NCI-H2081 (cell line): ENCODE measurements at places on chromosomes 6 and 20.
A peak's percentile ranks its signal among the peaks of the same experiment; 100 is the strongest.

- no peak for DNase-seq
Observed at GRCh38 chr20:58344741-58345140, 35.2 kb downstream of the RAB22A start.

DNA sequence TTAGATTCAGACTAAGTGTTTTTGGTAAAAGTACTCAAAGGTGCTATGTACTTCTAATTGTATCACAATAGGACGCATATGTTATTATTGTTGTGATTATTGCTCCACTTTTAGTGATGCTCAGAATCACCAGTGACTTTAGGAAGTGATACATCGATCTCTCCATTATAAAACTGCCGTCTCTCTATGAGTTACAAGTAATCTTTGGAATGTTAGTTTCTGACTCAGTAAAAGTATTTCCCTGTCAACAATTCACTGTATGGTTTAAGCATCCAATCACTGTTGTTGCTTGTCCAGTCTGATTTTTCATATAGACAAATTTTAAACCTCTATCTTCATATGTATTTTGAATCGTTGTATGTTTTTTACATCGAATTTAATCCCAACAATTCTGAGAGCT, 9.4 kb downstream of the DCBLD1 start:
- no peak for DNase-seq

- no peak for DNase-seq
Observed at GRCh38 chr6:161809971-161810370, 536.1 kb upstream of the AGPAT4 start.

DNA sequence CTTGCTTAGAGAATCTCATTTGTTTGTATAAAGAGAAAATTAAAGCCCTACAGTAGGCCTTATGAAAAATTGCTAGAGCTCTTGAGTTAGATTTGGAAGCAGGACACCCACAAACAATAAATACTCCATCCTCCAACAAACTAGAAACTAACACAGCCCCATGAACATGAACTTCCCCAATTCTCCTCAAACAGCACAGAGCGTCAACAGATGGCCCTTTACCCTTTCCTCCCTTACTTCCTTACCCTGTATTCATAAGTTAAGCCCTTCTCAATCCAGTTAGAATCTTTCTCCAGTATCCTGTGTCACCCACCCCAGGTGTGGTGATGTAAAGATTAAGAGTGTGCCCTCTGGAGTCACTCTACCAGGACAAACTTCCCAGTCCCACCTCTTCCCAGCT, 113.7 kb downstream of the UNC5CL start:
- no peak for DNase-seq

DNA sequence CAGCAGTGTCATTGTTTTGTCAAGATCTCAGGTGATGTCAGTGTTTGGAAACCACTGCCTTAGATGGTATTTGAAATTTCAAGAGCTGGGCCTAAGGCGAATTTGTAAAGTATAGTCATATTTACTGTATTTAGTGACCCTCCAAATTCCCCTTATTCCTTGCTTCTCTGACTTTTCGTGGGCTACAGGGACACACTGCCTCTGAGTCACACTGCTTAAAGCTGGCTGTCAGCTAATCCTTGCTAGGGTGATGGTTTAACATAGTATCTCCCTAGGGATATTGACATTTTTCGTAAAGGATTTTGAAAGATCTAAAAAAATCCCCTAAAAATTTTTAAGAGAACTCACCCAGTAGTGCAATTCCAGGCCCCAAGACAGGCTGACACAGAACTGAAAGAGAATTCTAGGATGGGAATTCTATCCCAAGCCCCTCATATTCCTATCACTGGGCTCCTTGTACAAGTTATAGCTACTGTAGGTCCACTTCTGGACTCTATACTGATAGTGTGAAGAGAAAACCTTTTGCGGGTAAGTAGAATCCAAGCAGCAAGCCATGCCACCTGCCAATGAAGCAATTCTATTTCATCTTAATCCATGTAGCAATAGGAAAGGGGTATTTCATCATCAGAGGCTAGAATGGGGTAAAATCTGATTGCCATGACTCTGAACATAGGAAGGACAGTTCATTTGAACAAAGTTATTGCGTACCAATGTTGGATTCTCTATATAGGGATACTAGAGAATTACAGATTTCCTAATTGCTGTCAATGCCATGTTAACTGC, 4.3 kb downstream of the BMP6 start:
- DNase-seq, result no peak

- DNase-seq, result no peak
Observed at GRCh38 chr6:24126586-24127192, 674 bp downstream of the NRSN1 start.

GRCh38 chr6:125746019-125746414, 3.4 kb upstream of the HEY2 start:
- no peak for DNase-seq

DNA sequence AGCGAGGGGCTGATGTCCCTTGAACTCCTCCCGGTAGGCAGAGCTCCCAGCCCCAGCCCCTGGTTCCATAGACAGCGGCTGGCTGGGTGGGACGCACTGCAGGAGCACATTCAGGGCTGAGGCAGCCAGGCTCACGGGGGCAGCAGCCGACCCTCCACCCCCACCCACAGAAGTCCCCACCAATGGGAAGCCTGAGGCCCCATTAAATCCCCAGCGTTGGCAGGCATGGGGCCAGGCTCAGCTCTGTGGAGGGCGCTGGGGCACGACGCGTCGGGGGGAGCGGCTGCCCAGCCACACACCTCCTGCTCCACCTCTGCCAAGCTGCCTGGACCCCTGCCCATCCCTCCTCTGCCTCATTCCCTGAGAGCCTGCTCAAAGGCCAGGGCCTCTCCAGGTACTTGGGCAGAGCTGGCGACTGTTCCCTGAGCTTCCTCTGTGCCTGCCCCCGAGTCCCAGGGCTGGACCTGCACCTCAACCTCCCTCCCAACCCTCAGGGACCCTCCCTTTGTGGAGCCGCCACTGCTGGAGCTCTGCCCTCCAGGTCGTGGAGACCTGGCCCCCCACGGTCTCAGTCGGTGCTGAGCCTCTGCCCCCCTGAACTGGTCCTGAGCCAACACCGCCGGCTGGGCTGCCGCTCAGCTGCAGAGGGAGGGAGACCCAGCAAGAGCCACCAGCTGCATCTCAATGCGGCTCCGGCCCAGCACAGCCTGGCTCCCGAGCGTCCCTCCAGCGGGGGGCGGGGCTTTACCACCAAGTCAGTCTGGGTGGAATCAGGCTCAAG, 9.1 kb downstream of the CHRNA4 start:
- no peak for DNase-seq

DNA sequence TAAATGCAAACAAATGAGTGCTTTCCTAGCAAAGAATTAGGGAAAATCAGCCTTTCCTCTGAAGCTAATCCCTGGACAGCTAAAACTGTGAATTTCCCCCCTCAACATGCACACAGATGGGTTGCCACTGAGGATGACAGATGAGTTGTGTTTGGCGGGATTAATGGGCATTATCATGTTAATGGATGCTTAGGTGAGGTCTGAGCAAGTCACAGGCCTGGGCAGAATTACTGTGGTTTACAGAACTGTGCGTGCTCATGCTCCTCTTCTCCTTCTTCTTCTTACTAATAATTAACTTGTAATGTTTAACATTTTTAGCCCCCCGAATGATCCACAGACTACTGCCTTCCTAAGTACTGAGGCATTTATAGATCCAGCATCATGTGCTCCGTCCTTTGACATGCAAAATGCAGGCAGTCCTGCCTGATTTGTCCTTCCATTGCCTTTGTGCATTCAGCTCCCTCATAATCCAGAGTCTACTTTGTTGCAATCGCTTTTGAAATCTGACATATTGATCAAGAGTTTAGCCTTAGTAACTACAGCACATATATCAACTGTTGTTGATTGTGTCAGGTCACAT, 753.4 kb upstream of the MMS22L start:
- no peak for DNase-seq

DNA sequence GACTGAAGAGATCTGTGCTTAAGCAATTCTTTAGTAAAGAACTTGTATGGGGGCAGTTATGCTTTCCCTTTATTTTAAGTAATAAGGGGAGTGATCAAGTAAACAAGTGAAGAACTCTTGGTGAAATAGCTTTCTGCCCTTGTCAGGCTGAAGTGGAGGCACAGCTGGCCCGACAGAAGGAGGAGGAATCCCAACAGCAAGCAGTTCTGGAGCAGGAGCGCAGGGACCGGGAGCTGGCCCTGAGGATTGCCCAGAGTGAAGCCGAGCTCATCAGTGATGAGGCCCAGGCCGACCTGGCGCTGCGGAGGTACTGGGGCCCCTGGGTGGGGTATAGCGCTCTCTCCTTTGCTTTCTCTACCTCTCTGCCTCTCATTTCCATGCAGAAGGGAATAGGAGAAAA, 143.3 kb downstream of the MYO6 start:
- DNase-seq, result no peak

DNA sequence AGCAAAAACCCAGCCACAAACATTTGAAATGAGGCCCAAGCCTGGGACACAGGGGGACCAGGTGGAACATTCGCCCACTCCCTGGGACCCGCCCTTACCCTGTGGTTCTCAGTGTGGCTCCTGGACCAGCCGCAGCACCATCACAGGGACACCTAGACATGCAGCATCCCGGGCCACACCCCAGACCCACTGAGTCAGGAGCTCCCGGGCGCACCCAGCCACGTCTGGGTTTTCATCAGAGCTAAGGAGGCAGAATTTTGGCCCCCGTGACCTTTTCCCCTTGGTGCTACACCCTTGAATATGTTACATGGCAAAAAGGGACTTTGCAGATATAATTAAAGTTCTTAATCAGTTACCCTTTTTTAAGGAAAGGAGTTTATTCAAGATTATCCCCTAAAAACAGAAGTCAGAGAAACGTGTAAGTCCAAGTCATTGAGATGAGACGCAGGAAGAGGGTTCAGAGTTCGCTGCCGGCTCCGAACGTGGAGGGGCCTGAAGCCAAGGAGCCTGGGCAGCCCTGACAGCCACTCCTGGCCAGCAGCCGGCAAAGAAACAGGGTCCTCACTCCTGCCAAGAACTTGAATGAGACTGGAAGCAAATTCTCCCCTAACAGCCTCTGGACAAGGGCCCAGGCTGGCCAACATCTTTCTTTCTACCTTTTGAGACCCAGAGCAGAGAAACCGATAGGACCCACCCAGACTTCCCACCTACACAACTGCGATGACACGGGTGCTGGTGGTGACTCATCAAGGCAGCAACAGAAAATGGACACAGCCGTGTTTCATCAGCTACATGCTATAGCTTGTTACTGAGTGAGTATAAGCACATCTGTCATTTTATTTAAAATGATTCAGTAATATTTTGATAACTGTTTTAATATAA, 25.3 kb downstream of the BFSP1 start:
- DNase-seq, result no peak

DNA sequence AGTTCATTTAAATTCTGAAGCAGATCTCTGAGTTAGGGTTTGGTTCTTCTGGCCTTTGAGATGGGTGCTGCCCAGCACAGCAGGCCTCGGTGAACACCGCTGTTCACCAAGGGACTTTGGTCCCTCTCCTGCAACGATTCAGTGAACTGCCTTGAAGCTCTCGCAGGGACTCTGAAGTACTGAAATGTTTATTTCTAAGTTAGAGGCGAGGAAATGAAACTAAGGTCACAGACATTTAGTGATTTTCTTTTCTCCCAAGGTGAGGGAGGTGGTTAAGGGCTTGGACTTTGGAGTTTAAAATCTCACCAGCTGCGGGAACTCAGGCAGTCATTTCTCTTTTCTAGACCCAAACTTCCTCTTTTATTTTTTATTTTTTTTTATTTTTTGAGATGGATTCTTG, 26.2 kb downstream of the E2F3 start:
- no peak for DNase-seq

DNA sequence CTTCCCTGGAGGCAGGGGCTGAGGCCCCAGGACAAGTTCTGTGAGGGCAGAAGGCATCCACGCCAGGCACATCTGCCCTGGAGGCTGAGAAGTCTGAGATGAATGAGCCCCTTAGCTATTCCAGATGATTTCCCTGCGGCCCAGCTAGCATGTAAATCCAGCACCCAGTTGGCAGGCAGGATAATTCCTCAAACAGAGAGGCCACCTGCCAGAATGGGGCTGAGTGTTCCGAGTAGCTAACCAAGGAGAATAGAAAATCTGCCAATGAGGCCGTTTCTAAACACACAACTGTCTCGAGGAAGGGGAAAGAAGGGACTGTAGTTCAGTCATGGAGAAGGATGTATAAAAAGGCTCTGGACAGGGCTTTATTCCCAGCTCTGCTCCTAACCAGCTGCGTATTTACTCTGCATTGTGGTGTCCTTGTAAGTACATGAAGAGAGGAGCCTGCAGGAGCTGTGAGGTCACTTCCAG, 211.4 kb upstream of the CDYL start:
- DNase-seq, result no peak

DNA sequence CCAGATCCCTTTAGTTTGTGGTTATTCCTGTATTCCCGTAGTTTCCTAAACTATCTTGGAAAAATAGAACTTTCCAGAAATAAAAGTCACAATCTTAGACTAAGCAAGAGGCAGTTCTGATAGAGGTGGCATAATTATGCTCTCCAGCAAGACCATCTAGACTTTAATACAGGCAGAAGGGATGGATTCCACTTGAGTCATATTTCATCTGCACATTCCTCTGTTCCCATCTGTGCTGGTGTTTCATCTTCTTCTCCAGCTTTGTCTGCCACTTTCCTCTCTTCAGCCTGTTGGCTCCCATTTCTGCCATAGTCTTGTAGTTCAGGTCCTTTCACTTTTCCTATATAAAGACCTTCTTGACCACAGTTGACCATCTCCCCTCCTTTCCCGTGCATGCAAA, 102.9 kb downstream of the SOBP start:
- DNase-seq, result no peak

DNA sequence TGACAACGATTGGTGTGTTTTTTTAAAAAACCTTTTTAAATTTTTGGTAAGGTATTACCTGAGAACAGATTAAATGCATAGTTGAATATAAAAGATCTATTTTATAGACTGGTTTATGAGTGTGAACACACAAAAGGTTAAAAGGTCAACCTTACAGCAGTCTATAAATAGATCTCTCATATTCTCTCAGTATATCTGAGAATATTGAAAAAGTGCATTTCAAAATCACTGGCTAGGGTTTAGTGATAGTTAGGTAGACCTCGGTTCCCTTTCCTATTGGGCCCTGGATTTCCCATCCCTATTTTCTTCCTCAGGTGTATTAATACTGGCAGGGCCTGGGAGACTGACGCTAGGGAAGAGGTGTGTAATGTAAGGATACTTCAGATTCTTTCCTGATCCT, 723 bp upstream of the ZNF451 start:
- DNase-seq, result no peak

GRCh38 chr6:164378330-164378729, 931.1 kb downstream of the C6orf118 start:
- peak; percentile 11 for DNase-seq

DNA sequence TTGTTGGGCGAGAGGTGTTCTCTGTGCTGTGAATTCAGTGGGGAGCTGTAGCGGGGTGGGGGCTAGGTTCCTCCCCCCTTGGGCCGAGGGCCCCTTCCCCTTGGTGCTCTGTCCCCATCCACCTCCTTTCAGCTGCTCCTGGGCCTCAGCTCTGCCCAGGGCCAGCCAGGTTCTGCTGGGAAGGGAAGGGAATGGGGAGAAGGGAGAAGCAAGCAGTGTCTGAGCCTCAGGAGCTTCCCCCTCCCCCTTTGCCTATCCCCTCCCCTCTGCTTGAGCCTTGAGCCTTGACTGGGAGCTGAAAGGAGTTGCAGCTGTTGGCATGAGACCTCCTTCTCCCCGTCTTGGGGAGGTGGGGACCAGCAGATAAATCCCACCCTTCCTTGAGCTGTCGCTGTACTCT, 576 bp upstream of the RRP36 start:
- DNase-seq, result no peak
